D721Med (cell line): ENCODE measurements at places on chromosomes 12 and 14.

DNA sequence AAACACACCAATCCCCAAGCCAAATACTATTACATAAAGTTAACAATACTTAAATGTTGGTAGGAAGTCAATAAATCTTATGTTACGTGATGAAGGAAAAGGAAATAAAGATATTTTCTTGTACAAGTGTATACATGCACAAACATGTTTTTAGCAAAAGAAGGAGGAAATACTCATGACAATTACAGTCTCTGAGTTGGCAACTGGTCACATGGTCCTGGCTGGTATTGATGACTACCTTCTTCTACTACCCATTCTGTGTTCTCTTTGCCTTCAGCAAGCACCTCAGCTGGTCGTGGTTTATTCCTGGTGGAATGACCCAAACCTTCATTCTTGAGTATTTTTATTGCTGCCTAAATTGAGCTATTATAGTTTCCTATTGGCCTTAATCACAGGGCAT is 84.8 kb downstream of the PLBD1 start:
- DNase-seq, result no peak

GRCh38 chr12:124827588-124828184 is 36.0 kb downstream of the SCARB1 start:
- DNase-seq, result no peak

DNA sequence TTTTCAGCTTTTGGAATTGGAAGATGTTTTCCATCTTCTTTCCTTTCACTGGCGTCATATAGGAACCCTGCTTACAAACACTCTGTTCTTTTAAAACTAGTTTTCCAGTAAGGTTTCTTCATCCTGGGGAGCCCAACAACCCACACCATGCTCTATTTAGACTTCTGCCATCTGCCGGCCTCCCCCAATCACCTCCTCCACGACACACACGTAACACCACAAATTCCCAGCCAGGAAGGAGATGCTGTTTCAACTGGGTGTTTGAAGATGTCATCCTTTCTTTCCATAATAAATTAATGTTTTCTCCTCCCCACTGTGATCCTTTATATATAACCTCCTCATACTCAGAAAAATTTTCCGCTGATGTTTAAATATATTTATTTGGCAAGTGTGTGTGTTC is 231.4 kb upstream of the DDHD1 start:
- no peak for DNase-seq

- no peak for DNase-seq
Measured at GRCh38 chr14:22521449-22522239, 67.4 kb downstream of the DAD1 start.

- no peak for DNase-seq
Measured at GRCh38 chr14:68285421-68286179, 466.0 kb downstream of the RAD51B start.

GRCh38 chr14:68944162-68944561 is 34.9 kb downstream of the ACTN1 start:
- no peak for DNase-seq

- DNase-seq, result no peak
Measured at GRCh38 chr14:105476097-105476830, 1.6 kb downstream of the CRIP2 start.

DNA sequence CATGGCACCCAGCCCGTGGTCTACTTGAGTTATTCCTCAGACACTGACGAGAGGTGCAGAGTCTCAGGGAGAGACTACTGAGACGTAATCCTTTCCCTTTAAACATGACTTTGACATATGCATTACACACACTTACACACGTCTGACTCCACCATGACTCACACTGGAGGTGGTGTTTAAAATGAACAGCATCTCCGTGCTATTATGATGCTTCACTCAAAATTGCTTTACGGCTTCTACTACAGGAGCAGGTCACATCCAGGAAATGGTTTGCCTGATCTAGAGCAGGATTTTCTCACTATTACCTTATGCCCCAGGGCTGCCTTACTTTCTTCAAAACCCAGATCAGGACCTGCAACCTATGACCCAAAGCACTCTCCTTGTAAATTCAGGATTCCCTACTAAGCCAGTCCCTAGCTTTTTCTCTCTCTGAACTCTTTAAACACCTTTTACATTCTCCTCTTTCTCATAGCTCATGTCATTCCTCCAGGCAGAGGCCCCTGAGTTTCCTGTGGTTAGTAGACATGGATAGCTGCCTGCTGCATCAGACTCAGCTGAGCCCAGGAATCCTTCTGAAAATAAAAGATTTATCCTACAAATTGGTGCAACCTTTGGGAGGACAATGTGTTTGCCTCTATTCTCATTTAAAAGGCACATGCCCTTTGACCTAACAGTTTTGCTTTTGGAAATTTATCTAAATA is 31.2 kb downstream of the TMCC3 start:
- DNase-seq, result no peak

- DNase-seq, result no peak
Measured at GRCh38 chr12:47990351-47991105, 13.7 kb downstream of the COL2A1 start.

- DNase-seq, result no peak
Measured at GRCh38 chr14:104130974-104131651, 7.3 kb upstream of the KIF26A start.

GRCh38 chr14:72024504-72024903 is 92.3 kb downstream of the RGS6 start:
- no peak for DNase-seq

DNA sequence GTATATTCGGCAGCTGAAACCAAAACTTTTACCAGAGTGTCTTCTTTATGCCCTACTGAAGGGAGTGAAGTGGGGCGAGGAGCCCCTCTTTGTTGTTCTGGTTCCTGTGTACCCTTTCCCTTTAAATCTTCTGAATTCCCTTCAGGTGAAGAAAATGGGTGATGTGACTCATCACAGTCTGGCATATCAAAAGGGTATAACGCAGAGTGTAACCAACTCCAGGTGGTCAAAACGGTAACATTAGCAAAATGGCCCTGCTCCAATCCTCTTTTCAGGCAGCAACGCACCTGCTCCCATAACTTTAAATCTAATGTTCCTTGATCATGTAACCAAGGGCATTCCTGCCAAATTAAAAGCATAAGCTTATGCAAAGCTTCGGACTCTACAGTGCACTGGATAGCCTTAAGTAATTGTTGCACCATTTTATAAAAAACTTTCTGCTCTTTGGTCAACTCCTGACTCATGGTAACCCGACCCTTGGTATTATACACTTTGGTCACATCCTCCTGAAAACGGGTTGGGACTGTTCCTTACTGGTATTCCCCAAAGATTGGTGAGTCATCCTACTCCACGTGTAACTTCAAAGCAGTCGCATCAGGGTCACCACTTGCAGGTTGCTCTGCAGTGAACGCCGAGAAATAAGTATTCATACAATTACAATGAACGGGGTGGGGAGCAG is 83.1 kb downstream of the KCNMB4 start:
- DNase-seq, result no peak

DNA sequence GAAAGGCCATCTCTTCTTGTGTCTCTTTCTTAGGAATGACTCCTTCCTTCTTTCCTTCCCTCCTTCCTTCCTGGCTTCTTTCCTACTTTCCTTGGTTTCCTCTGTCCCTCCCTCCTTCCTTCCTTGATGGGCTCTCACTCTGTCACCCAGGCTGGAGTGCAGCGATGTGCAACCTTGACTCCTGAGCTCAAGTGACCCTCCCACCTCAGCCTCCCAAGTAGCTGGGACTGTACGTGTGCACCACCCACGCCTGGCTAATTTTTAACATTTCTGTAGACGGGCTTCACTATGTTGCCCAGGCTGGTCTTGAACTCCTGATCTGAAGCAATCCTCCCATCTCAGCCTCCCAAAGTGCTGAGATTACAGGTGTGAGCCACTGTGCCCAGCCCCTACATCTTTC is 10.9 kb upstream of the P2RX7 start:
- DNase-seq, result no peak

DNA sequence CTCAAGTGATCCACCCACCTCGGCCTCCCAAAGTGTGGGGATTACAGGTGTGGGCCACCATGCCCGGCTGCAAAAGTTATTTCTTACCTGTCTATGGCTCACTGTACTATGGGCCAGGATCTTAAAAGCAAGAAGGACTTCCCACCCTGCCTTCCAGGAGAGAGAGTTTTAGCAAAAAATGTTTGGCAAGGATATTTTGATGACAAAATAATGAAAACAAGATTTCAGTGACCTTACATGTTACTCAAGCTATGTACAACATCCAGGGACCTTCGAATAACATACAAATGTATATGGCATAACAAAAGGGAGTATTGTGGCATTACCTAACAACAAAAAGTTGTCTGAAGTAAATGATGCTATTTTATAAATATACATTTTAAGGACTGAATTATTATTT is 55.1 kb downstream of the ANO6 start:
- no peak for DNase-seq

DNA sequence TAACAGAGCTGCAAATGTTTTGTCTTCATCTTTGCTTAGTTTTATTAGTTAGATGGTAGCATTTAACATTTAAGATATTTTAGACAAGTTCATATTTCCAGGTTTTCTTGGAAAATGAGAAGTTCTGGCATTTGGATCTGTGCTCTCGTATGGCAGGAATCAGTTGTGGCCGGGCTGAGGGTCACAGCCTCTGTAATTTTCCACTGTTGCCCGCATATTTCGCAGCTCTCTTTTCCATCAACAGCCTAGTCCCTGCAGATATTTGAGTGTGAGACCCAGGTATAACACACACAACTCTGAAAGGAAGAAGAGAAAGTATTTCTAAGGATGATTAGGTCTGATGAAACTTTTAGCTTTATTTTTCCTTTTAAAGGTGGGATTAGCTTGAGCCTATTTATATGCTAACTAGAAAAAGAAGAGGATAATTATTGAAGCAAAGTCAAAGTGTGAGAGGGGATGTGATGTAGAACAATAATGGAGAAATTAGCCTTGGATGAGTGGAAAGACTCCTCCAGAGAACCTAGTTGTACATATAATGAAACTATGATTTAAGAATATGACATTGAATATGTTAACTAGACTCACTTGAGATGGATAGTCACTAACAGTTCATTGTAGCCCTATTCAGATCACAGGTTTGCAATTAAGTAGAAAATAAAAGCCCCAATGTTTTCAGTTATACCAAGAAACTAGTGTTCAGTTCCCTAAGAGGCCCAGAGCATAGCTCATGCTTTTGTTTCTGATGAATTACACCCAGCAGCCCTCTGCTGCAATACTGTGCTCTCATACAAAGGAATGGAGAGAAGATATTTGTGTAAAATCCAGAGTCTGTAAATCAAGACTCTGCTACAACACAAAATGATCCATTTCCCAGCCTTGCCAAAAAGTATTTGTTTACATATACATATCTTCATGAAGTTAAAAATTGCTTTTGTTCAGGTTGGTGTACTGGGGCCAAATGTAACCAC is 158.4 kb downstream of the C12orf50 start:
- no peak for DNase-seq

- no peak for DNase-seq
Measured at GRCh38 chr12:43978556-43978955, 142.7 kb downstream of the TMEM117 start.

GRCh38 chr12:89556976-89557375 is 31.1 kb upstream of the POC1B start:
- no peak for DNase-seq

GRCh38 chr12:116898669-116899068 is 12.1 kb upstream of the FBXW8 start:
- DNase-seq, result no peak

- no peak for DNase-seq
Measured at GRCh38 chr14:59262717-59263454, 74.4 kb downstream of the DAAM1 start.

DNA sequence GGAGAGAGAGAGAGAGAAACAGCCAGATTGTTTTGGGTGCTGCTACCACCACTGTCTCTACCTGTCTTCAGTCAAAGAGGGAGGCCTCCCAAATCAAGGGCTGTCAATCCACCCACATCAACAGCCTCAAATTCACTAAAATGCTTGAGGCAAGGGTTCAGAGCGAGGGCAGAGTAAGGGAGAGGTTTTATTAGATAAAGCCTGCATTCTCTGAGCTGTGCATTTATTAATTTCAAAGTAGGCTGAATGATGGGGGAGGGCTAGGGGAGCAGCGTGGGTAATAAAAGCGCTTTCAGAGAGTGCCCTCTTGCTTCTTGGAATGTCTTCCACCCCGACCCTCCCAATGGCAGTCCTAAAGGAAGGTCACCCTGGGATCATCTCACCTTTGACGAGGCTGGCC is 636.5 kb upstream of the TBX3 start:
- no peak for DNase-seq
